ENCODE measurements at places on chromosomes 2 and 18.

DNA sequence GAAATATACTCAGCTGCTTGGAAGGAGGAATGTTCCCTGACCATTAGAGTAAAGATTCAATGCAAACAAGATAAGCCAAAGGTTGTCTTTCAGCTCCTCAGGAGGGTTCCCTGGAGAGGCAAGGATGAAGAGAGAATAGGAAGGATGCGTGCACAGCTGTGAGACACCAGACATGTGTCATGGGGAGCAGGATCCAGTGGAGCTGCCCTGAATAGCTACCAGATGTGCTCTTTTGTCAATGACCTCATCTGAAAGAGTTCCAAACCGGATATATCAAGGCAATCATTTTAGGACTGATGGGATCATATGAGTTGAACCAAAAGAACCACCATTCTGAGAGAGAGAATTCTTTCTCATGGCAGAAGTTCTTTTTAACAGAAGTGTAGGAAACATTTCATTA lies 490.6 kb downstream of the IRS1 start:
- peak; percentile 22 for DNase-seq

DNA sequence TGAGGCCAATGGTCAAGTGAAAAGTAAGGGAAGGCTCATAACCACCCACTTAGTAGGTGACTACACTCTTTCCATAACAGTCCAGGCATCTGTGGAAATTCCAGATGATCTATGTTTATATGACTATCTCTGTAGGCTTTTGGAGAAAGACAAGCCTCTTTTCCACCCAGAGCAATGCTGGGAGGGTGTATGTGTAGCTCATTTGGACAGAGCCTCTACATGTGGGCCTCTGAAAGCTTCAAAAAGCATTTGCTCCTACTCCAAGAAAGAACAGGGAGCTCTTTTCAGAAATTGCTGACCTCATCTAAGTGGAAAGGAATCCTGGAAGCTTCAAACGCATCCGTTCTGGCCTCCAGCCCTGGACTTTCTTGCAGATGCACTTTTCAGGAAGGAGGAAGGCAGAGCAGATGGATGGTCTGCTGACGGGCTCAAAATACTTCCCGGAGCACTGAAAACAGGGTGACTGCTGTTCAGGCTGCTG lies 308.7 kb downstream of the LRATD1 start:
- peak; percentile 11 for DNase-seq

DNA sequence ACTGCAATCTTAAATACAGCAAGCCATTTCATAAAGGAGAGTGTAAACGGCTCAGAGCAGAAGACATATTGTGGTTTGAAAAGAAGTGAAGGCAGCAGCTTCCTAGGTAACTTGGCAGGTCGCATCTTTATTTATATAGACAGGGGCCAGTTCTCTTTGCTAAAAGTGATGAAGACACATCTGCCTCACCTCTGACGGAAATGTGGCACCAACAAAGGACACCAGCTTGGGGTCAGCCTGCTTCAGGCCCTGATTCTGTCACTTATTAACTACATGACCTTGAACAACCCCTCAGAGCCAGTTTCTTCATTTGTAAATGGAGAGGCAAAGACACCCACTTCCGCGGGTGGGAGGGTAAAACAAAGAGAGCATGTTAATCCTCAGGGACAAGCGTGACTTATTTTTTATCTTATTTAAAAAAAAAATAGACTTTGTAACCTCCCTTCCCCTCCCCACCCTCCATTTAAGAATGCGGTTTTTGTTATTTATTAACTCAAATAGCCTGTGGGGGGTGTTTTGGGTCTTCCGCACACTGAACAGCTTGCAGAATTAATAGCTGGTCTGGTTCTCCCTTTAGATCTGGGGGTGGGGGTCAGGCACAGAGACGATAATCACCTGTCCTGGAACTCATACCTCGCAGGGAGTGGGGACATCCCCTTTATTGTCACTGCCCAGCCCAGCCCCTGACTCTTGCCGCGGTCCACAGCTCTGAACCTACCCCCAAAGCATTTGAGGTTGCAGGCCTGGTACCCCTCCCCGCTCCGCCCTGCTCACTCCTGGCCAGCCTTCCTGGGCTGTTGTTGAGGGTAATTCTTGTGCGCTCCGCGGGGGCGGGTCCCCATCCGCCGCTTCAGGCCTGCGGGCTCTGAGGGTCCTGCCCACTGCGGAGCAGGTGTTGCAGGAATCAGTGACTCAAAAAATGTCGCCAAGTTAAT lies 64.2 kb upstream of the TMEM17 start:
- no peak for DNase-seq

- DNase-seq, result no peak
These were observed 806.4 kb downstream of the TRIB2 start for GRCh38 chr2:13522917-13523821.

DNA sequence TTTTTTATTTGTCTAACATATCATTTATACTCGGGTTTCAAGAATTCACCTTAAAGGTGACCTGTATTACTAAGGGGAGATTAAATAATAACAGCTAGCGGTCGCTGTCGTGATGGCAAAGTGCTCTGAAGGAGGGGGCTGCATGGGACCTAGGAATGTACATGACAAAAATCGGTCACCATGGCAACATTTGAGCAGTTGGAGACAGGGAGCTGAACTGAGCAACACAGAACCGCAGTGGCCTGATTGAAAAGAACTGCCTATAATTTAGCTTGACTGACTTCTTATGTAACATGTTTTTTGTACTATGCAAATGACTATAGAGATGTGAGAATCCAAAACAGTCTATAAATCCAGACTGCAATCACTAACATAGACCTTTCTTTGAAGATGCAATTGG lies 34.3 kb upstream of the EPHA4 start:
- DNase-seq, result no peak

DNA sequence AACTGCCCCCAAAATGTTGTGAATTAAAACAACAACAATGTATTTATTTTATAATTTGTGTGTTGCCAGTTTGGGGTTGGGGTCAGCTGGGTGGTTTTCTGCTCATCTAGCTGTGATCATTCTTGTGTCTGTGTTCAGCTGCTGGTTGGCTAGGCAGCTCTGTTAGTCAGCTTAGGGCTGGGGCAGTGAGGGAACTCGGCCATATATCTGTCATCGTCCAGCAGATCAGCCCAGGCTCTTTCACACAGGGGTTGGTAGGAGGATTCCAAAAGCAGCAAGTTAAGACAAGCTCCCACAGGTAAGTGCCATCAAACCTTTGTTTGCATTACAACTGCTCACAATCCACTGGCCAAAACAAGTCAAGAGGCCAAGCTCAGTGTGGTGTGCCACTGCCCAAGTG lies 121.5 kb downstream of the LPIN1 start:
- peak; percentile 43 for DNase-seq

DNA sequence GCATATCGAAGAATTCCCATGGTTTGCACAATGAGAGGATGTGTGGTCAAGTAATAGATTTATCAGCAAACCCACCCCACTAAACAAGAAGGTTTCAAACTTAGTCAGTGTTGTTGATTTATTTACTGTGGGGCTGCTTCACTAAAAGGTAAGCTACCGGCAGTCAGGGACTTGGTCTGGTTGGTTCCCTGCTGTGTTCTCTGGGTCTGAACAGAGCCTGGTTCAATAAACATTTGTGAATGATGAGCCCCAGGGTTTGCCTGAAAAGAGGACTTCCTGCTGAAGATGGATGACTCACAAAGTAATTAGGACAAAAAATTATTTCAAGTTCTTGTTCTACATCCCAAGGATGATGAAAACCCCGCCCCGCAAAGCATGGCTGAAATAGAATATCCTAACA lies 108.3 kb downstream of the SPP2 start:
- DNase-seq, result no peak

All from MG63 (cell line).